ENCODE measurements at places on chromosomes 5 and 9.

DNA sequence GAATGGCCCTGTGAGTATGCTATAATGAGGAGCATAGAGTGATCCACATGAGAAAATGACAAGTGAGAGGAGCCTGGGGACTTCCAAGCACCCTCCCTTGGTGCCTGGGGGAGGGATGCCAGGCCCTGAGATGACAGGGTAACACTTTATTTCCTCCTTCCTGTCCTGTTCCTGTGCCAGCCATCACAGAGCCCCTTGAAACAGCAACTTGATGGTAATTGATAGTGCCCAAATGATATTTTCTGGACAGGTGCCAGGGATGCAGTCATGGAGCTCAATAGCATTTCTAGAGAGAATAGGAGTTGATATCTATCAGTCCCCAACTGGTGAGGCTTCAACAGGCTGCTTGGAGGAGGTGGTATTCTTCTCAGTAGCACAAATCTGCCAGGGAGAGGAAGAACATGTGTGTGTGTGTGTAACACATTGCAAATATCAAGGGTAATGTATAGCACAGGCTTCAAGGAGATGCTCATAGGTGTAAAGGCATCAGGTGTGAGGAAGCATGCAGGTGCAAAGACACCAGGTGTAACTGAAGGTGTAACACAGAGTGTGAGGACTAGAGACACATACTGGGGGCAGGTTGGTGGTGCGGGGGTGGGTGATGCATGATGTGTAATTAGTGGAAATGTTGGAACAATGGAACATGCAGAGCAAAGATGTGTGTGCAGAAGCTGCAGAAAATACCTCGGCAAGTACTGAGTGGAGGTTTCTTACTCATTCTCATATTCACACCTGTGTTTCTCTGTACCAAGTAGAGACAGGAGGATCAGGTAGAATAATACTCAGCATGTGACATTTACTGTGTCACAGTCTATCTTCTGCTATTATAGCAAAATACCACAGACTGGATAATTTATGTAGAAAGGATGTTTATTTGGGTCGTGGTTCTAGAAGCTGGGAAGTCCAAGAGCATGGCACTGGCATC, 18.1 kb upstream of the WWC1 start:
- DNase-seq: no peak

- DNase-seq: no peak
Measured at GRCh38 chr5:6717687-6718086, 4.5 kb downstream of the TENT4A start.

DNA sequence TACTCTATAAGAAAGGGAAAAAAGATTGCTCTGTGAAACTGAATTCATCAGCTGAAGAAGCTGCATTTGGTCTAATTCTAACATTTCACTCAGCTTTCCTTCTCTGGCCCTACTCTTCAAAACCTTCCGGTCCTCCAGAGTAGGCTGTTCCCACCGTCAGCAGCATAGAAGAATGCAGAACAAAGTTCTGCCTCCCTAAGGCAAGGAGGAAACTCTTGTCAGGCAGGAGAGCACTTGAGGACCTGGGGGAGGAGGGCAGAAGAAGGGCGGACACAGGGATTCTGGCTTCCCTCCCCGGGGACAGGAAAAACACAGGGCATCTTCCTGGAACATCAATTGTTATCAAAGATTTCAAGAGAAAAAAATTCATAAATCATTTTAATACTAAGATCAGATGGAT, 69.2 kb upstream of the SHB start:
- DNase-seq: no peak

GRCh38 chr9:111752455-111752854, 42.3 kb downstream of the SHOC1 start:
- no peak for DNase-seq

GRCh38 chr5:167764641-167765289, 526.7 kb upstream of the WWC1 start:
- no peak for DNase-seq
